Suppressor macrophage treated with lipopolysaccharide for 1 hour (primary cell): ENCODE measurements at places on chromosomes 6 and 20.

GRCh38 chr6:38095054-38095453 lies 275.5 kb downstream of the ZFAND3 start:
- DNase-seq, result no peak

GRCh38 chr6:155795173-155795796 lies 339.6 kb upstream of the NOX3 start:
- no peak for DNase-seq

- DNase-seq, result no peak
Measured at GRCh38 chr6:3409699-3410384, 47.0 kb downstream of the SLC22A23 start.

GRCh38 chr6:134111062-134111677 lies 58.7 kb upstream of the SLC2A12 start:
- DNase-seq, result peak; percentile 88

- DNase-seq, result no peak
Measured at GRCh38 chr20:53964067-53964466, 106.3 kb downstream of the BCAS1 start.

- peak; percentile 84 for DNase-seq
Measured at GRCh38 chr6:27145731-27146455, 101.6 kb upstream of the PRSS16 start.

DNA sequence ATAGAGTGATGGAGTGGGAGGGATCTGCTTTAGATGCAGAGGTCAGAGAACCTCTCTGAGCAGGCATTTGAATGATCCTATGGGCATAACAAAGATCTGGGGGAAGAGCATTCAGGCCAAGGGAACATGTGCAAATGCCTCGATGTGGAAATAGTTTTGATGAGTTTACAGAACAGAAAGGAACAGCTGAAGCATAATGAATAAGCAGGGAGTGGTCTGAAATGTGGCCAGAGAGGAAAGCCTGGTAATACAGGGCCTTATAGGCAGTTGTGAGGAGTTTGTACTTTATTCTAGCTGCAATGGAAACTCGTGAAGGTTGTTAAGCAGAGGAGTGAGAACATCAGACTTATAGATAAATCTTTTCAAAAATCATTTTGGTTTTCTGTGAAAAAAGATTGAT lies 33.0 kb upstream of the ME1 start:
- DNase-seq, result peak; percentile 84

DNA sequence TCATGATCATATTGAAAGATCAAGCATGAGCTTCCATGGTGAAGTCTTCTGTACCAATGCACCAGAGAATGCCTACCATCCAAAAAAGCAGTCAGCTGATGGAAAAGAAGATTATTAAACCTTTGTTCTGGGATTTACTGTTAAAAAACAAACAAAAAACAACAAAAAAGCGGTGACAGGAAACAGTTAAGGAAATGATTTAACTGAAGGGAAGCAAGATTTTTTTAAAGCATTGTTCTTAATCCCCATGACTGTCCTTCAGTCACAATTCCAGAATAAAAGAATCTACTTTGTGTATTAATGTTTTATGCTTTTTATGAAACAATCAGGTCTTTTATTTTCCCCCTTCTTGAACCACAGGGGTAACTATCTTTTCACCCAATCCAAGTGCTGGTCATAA lies 23.9 kb downstream of the FAM162B start:
- no peak for DNase-seq

DNA sequence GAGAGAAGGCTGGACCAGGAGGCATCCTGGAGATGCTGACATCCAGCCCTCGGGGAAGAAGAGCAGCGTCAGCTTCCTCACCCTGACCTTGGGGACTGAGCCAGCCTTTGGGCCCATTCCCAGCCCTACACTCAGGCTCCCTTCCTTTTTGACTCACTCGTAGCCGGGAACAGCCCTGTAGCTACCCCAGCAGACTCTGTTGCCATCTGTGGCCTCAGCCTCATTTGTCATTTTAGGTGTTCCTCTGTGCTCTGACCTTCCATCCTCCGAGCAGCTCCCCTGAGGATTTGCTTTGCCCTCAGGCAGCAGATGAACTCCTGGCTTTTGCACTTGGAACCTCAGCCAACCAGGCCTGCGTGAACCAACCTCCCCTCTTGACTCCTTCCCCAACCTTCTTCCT lies 67.5 kb downstream of the ELOVL2 start:
- DNase-seq, result no peak

- DNase-seq, result no peak
Measured at GRCh38 chr20:29443819-29444218, 1813.6 kb upstream of the DEFB115 start.

DNA sequence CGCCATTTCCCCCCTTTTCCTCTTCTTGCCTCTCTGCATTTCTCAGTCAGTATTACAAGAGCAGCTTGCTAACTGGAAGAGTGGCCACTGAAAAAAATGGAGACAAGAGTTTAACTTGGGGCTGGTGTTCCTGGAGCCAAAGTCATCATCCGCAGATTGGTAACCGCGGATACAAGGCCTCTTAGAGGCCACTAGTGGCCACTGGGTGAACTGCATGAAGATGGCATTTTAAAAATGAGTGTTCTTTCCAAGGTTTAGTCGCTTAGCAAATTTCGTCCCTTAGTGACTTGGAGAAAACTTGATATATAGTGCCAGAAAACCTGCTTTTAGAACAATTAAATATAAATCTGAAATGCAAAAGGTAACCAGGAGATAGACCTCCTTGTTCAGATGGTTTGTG lies 4.8 kb downstream of the F13A1 start:
- peak; percentile 76 for DNase-seq

DNA sequence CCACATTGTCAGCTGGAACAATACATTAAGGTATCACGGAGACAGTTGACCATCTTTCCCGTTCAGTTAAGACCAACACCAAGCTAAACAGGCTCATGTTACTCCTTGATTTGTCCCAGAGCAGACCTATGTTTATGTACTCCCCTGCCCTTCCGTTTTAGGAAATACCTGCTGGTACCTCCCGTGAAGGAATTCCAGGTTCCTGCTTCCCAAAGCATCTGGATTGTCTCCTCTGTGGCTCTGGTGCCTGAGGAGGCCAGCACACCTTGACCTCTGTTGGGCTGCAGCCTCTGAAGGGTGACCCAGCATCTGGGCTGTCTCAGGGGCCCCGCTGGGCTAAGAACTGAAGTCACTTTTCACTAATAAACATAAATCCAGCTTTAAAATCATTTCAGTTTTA lies 647.8 kb upstream of the MARCKS start:
- DNase-seq, result no peak

- DNase-seq, result no peak
Measured at GRCh38 chr6:135118134-135118730, 62.9 kb upstream of the MYB start.
